HCT116 (cell line): ENCODE measurements at places on chromosomes 12 and 14.

- no peak for DNase-seq
Measured at GRCh38 chr12:19933924-19934323, 434.4 kb upstream of the PDE3A start.

GRCh38 chr12:90085494-90086274, 377.0 kb upstream of the ATP2B1 start:
- no peak for DNase-seq

DNA sequence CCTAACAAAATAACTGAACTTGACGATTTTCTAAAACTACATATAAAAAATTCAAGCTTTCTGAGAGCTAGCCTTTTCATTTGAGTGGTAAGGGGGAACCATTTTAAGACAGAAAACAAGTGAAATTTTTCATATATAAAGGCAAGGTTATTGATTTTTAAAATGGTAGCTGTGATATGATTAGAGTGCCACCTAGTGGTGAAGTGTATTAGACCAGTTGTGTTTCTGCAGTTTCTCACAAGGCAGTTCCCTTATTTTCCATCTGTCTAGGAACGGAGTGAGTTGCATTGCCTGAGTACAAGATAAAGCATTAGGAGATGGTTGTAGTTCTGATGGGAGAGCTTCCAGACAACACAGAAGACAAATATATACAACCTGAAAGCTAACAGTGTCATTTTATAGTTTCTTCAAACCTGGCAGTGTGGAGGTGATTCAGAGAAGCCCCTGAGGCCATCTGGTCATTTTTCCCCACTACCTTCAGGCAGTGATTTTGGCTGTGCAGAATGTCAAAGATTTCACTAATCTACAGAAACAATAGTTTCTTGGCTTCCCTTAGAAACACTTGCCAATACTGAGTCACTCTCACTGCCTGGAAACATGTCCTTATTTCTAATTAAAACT, 180.8 kb downstream of the C12orf50 start:
- peak; percentile 54 for DNase-seq

DNA sequence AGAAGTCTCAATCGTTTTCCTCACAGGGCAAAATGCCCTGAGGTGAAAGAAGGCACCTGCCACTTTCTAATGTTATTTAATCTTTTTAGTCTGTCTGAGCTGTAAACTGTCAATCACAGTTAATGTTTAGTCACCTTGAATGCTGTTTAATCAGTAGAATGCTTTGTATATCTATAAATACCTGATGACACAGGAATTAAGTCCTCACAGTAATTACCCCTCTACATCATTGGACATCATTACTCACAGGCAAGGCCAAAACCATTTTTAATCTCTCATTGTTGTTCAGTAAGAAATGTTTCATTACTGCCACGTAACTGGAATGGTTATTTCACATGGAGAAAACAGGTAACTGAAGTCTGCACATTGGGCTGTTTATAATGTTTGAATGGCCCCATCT, 178.8 kb downstream of the EXOC5 start:
- no peak for DNase-seq

- DNase-seq, result no peak
Measured at GRCh38 chr12:119710374-119710964, 42.5 kb downstream of the PRKAB1 start.

GRCh38 chr12:115697340-115697739, 580.2 kb downstream of the MED13L start:
- DNase-seq, result no peak

DNA sequence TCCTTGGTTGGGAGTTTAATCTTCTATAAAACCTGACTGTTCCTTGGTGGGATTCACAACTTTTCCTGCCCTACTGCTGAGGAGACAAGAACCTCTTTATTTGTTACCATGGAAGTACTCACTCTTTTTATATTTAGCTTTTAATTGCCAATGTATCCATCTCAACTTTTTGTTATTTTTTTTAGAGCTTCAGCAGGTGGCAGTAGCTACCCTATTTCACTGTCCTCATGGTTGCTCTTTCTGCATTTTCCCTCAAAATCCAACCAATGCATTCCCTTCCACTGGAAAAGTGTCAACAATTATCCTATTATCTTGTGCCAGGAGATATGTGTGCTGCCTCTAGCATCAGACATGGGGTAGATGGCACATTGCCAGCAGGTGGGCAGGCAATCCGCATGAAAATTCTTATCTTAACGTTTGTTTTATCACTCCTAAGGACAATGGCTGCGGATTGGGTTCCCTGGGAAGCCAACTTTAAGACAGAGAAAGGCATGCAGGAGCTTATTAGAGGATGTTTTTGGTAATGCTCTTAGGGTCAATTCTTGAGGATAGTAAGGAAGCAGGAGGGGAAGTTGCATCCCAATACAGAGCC, 406.4 kb downstream of the SNAPC1 start:
- no peak for DNase-seq

DNA sequence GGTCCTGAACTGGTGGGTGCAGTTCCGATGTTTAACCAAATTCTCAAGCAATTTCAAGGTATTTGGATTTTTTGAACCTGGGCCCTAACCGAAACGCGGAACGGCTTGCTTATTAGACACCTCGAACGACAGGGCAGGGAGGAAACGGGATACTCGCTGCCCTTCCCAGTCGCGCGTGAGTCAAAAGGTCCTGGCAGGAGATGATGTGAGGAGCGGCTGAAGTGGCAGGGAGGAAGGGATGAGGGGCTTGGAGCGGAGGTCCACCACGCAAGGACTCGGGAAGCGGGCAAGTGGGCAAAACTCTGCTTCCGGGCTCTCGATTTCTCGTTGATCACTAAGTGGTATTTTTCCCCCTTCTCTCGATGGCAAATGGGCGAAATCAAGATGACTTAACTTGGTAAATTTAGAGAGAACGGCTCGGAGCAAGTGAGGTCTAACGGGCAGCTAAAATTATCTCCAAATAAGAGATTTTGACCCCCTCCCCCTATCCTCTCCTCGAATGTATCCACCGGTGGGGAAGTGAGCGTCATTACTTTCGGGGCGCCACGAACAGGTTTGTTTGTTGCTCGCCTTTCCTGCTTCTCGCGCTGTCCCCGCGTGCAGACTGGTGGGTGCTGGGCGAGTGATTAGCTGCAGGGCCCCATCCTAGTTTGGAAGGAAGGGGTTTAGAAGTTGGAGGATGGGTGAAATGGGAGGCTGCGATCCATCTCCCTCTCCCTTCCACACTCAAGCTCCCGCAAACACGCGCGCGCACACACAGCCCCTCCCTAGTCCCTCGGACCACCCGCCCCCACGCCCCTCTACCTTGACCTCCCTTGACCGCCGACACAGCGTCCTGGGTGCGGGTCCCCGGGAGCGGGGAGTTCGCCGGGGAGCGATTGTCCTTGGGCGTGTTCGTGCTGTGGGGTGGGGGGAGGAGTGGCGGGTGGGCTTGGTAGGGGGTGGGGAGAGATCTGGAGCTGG, 986 bp upstream of the NTF3 start:
- DNase-seq, result no peak

DNA sequence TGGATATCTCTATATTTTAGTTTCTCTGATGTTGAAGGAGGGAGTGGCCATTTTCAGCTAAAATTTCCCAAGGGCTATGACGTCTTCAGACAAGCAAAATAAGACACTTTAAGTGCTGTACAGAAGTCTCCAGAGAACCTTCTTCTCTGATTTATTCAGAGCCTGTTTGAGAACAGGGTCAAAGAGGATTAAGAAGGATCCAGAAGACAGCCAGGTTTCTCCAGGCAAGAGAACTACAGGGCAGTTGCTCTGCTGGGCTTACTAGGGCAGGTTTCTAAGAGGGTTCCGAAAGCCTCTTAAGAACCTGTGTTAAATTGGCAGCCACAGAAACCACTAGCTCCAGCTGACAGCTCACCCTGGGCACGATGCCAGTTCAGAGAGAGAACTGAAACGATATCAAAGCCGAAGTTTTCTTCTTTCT, 1.2 kb downstream of the MGP start:
- DNase-seq, result no peak

GRCh38 chr12:46579474-46579873, 206.9 kb upstream of the SLC38A2 start:
- DNase-seq, result no peak

DNA sequence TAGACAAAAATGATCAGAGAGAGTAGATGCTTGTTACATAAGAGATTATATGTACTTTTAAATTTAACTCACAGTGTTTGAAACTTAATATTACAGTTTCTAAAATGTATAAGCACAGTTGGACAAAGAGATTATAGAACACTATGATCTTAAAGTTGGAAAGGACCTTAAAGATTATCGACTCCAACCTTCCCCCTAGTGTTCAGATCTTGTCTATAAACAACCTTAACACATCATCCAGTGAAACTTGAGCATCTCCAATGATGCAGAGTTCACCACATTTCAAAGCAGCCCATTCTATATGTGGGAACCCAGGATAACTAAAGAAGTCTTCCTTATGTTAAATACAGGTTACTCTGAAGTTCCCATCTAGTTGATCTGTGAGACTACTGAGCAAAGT, 480.8 kb downstream of the RMST start:
- DNase-seq, result no peak

DNA sequence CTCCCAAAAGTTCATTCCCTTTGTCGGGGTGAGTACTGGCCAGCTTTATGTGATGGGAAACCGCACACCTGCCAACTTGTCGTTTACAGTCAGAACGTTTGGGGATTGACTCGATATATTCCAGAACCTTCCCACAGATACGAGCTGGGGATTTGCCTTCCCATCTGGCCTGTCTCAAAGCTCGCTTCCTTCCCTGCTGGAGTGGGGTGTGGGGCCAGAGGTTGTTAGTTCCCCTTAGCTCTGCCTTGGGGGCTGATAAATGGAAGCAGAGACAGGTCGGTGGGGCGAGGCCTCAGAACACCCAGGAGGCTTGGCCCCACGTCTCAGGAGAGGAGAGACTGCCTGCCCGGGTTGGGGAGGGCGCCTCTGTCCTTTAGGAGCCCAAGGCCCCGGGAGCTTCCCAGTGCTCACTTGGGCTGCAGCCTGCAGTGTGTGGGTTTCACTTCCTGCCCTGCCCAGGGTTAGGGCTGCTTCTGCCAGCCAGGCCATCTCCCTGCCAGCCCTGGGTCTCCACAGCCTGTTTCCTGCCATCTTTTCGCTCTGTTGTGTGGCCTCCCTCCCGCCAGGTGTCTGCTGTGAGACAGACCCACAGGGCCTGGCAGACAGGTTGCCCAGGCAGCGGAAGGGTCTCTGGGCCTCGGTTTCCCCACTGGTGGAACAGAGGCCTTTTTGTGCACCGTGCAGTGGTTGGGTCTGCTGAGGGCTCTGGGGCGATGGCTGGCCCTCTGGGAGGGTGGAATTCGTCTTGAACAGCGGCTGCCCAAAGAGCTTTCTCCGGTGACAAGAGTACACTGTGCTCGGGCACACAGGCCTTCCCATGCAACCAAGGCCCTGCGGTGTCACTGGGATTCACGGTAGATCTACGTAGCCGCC, 8.1 kb upstream of the TEX22 start:
- no peak for DNase-seq

DNA sequence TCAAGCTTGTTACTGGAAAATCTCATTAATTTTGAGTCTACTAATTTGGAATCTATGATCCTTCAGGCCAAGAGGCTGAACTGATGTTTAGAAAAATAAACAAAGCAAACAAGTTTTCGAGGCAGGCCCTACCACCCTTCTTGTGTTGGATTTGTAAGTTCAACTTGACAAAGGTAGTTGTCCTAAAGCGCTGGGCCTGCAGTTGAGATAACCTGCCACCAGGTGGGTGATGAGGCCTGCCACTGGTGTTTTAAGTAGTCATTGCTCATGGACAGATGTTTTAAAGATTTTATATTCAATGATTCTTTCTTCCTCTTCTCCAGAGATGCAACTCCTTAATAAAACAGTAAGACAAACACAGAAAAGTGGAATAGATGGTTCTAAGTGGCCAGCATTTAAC, 19.4 kb downstream of the ACVRL1 start:
- DNase-seq, result peak; percentile 48

DNA sequence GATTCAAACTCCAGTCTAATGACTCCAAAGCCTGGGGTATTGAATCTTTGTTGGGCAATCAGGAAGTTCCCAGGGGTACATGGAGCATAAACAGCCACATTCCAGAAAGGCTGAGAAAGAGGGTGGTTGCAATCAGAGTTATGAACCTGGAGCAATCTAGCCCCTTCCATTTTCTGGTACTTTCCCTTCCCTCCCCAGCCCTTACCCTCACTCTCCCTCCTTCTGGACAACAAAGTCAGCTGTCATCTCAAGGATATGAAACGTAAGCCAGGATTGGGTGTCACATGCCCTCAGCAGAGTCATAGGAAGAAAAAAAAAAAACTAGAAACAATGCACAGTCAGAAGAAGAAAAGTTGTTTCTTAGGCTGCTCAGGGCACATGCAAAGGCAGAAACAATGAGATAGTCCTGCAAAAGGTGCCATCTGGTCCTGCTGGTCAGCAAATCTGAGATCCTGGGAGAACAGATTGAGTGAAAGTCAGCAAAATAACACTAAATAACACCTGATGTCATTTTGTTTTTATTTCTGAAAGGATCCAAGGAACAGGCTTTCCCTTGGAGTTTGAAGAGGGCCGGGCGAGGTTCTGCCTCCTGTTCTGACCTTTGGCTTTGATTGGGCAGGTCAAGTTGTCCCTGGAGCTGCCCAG, 27.1 kb downstream of the TMEM229B start:
- DNase-seq, result no peak

- peak; percentile 6 for DNase-seq
Measured at GRCh38 chr12:88391556-88391955, 188.7 kb downstream of the KITLG start.

GRCh38 chr12:126061777-126062176, 996.5 kb downstream of the AACS start:
- no peak for DNase-seq

- no peak for DNase-seq
Measured at GRCh38 chr12:82655751-82656150, 31.0 kb upstream of the TMTC2 start.

DNA sequence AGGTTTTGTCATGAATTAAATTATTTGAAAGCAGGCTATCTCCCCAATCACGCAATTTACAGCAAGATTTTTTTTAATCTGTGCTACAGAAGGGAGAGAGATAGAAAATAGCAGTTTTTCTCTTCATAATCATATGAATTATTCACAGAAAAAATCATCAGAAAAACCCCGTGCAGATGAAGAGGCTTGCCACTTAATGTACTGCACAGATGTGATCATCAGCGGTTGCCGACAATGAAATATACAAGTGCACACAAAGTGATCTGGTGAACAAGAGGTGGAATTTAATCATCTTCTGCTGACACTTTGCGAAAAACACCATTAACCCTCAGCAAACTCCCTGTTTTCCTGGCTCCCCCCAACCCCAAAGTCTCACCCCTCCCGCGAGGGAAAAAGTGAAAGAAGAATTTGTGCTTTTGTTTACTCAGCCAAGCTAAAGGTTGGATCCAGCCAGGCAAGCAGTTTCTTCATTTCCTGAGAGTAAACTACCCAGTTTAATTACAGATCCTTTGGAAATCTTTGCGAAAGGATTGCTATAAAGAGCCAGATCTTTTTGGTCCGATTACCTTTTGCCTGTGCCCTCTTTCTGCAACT, 3.1 kb upstream of the LMO3 start:
- no peak for DNase-seq
